LHCN-M2 (cell line): ENCODE measurements at places on chromosomes 1 and 21. TPM values are rescaled to one million over a fixed set of nuclear protein-coding genes. Genes with fewer than 3 reads are reported as not detected.

DNA sequence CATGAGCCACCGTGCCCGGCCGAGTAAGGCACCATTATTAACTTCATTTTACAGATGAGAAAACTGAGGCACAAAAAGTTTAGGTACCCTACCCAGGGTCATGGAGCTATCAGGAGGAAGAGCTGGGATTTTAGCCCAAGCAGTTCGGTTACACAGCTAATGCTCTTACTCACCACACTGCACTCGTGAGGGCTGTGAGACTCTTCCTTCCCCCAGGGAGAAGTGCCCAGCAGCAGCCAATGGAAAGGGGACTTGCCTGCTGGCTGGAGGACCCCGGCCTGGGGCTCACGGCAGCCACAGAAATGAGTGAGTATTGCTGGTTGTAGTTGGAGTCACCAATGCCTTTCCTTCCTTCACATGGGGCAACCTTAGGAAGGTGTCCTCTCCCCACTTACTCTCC lies 5.2 kb upstream of the CSF1 start:
- no peak for DNase-seq

Gene OVAAL
- total RNA-seq, result 0.11 TPM in 1 of 2 replicates, not detected in the other

GRCh38 chr1:9229549-9229948 lies 5.0 kb upstream of the H6PD start:
- DNase-seq, result no peak

DNA sequence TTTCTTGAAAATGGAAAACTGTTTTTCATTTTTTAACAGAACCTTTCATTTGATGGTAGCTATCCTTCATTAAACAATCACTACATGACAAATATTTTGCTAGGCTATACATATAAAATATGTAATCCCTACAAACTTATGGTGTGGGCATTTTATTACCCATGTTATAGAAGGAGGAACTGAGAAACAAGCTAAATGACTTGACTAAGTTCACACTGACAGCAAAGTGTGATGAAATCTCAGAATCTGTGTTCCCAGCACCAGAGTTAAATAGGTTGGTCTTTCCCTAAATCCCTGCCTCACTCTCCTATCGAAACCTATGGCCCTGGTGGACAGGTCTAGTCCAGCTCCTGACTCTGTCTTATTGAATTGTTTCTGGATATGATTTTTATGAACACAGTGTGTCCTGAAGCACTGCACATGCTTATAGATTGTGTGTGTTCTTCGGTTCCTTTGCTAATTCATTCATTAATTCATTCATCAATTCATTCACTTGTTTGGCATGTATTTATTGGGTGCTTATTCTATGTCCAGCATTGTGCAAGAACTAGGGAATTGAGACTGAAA lies 301.0 kb downstream of the GRIK1 start:
- DNase-seq, result no peak

- no peak for DNase-seq
These were observed 106.1 kb downstream of the RWDD3 start for GRCh38 chr1:95340061-95340460.

GRCh38 chr1:33161061-33161681 lies 20.7 kb downstream of the TRIM62 start:
- no peak for DNase-seq

DNA sequence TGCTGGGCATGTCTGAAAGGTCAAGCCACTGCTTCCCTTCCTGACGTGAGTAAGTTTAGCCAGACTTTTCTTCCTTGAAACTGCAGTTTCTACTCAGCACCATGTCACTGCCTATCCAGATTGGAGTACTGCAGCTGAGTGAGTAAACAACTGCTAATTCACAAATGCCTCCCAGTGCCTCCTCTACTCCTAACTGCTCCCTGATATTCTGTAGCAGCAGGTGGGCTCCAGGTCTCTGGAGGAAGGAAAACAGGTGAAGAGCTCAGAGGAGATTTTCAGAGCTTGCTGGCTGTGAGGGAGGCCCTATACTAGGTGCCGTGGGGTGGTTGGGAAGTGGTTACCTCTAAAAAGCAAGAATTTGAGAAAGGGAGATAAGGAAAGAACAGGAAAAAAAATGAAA lies 96.5 kb downstream of the KIF14 start:
- no peak for DNase-seq

Gene TBX19
- total RNA-seq, result 0.34 and 1.0 TPM in 2 replicates

DNA sequence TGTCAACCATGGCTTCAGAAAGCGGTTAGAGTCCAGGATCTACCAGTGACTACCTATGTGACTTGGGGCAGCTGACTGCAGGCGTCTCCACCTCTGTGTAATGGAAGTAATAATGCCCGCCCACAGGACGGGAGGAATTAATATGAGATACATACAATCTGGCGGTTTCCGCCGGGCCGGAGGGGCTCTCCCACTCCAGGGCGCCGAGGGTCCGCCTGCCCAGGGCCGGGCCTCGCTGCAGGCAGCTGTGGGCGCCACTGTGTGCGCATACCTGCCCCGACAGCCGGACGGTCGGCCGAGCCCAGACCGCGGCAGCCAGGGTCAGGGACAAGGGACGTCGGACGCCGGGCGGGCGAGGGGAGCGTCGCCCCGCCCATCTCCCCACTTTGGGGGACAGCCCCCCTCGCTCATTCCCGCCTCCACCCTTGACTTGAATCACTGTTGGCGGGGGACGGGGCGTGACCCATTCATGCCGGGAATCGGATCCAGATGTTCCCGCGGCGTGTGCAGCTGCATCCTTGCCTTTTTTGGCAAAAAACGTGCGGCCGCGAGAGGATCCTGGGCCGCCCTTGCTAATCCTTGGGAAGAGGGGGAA lies 6.0 kb upstream of the SF3A3 start:
- no peak for DNase-seq

DNA sequence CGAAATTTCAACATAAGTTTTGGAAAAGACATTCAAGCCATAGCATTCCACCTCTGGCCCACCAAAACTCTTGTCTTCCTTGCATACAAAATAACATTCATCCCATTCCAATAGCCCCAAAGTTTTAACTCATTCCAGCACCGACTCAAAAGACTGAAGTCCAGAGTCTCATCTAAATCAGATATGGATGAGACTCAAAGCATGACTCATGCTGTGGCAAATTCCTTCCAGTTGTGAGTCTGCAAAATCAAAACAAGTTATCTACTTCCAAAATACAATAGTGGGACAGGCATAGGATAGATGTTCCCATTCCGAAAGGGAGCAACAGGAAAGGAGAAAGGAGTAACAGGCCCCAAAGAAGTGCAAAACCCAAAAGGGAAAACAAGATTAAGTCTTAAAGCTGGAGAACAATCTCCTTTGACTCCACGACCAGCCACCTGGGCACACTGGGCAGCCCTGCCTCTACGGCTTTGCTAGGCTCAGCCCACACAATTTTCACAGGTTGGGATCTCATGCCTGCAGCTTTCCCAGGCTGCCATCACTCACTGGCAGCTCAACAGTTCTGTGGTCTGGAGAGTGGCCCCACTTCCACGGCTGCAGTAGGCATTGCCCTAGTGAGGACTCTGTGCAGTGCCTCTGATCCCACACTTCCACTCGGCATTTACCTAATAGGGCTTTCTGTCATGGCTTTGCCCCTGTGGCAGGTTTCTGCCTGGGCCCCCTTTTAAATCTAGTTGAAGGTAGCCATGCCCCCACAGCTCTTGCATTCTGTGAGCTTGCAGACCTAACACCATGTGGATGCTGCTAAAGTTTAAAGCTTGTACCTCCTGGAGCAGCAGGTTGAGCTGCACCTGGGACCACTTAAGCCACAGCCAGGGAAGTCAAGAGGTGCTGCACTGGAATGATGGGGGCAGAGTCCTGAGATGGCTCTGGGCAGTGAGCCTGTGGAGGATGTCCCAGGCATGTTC lies 51.0 kb downstream of the RUNX3 start:
- peak; percentile 17 for DNase-seq

DNA sequence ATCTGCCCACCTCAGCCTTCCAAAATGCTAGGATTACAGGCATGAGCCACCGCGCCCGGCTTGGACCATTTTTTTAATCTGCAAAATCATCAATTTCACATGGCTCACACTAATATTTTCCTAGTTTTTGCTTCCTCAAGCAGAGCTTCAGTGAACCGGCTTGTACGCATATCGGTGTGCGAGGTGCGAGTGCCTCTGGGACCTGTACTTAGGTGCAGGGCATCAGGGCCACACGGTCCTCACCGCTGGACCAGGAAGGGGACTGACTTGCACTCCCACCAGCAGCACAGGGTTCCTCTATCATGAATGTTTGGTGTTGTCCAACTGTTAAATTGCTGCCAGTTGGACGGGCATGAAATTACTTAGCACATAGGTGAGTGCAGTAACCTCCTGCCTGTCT lies 15.4 kb upstream of the SHE start:
- no peak for DNase-seq

GRCh38 chr1:214637722-214638458 lies 34.9 kb downstream of the CENPF start:
- peak; percentile 55 for DNase-seq

- peak; percentile 83 for DNase-seq
These were observed 8.8 kb upstream of the PIGC start for GRCh38 chr1:172452536-172453152.

DNA sequence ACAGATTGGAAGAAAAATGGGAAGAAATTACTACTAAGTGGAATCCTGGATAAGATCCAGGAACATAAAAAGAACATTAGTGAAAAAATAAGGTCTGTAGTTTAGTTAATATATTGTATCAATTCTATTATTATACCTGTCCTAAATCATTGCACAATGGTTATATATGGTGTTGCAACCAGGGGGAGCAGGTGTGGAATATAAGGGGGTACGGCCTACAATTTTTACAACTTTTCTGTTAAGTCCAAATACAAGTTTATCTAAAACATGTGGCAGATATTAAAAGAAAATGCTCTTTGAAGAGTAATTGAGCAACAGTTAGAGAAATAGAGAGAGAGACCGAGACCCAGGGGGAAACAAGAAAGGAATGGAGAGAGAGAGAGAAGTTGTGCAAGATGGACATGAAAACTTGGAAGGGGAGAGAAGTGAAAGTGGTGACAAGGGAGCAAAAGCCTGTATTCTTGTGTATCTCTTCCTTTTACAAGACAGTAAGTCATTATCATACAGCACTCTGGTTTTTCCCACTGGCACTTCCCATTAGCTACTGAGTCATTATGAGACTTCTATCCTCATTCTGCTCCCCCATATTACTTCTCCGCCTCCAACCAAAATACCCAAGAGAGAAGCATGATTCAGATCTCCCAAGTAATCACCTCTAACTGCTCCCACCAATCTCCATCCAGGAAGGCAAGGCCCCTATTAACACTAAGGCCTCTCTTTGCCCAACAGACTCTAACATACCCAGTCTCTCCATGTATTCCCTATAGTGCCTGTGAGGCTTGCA lies 22.3 kb upstream of the TRAF3IP3 start:
- peak; percentile 53 for DNase-seq

Gene ADAMTS5
- 10.1 and 11.7 TPM in 2 replicates for total RNA-seq

DNA sequence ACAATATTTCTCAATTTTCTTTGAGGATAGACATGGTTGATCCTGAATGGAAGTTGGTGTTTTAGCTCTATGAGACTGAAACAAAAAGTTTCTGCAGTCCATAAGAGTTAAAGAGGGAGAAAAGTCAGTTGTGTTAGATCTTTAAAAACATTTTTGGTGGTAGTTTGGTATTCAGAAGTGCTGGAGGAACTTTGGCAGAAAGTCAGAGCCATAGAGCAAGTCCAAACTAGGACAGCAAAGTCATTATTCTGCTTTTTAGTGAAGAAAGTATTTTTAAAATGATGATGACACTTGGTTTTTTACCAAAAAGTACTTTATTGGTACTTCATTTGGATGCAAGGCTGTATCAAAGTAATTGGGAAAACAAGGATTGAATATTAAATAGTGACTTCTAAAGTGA lies 41.8 kb downstream of the FNBP1L start:
- no peak for DNase-seq

DNA sequence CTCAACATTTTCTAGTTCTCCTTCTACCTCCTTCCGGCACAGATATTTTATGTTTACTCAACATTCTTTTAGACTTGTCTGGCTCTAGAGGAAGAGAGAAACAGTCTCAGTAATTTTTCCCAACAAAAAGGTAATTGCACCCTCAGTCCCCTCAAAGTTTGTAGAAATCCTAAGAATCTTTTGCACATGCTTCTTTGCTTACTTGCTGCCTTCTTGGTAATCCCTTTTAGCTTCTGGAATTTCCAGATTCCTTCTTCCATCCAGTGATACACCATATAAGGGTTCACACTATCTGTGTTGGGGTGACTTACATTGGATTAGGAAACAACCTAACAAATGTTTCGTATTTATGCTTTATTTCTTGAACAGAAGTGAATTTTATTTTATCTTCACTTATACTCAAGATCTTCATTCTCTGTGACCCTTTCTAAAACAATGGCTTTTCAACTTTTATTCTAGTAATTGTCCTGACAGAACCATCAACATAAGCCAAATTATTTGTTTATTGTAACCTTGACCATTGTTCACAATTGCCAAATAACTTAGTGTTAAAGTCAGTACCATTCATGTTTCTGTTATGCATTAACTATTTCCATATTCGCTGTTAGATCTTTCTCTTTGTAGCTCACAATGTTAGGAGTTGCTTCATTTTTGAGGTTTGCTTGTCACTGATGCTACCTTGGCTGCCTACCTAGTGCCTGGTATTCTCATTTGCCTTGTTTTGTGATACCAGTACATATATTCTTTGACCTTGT lies 238.1 kb downstream of the HMCN1 start:
- DNase-seq, result no peak

DNA sequence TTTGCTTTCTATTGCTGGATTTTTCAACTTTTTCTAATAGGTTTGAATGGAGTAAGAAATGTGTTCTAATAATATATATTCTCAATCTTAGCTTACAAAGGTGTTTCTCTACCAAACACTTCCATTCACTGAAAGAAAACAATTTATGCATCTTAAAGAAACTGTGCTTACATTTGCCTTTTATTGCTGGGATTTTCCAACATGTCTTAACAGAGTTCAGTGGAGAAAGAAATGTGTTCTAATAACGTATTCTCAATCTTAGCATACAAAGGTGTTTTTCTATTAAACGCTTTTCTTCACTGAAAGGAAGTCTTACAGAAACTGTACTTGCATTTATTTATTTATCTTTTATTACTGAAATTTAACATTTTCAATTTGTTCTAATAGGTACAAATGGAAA lies 5.6 kb downstream of the CD53 start:
- DNase-seq, result no peak

Gene NTNG1
- 0.26 and 1.1 TPM in 2 replicates for total RNA-seq

DNA sequence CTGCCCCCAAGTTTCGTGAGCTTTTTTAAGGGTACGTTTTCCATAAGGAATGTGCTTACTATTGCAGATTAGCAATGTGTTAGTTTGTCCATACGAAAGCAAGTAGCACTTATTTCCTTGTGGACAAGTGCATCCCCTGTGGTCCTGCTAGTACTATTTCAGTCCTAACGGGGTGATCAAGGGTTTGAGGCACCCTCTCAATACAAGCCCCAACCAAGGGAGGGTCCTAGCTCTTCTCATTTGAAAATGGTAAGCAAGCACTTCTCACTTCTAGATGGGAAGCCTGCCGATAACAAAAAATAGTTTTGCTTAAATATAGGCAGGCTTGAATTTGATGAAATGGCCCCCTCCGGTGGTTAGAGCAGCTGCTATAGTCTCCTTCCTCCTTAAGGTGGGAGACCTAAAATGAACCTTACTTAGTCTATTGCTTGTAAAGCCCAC lies 64.0 kb upstream of the HMCN1 start:
- DNase-seq, result peak; percentile 30

Gene LCE1C
- not detected in 2 replicates for total RNA-seq

GRCh38 chr21:17539743-17540341 lies 27.0 kb downstream of the CXADR start:
- no peak for DNase-seq

Gene TNFRSF8
- 0.19 TPM in 1 of 2 replicates, not detected in the other for total RNA-seq

Gene AURKAIP1
- total RNA-seq, result 226 and 234 TPM in 2 replicates

GRCh38 chr1:39044762-39045161 lies 18.6 kb downstream of the NDUFS5 start:
- DNase-seq, result no peak

- no peak for DNase-seq
These were observed 9.2 kb upstream of the EPHA8 start for GRCh38 chr1:22553991-22554522.
